ENCODE measurements at places on chromosomes 3 and 15. TPM values are rescaled to one million over a fixed set of nuclear protein-coding genes. Genes with fewer than 3 reads are reported as not detected.

Gene ADCY5
- 0.38 TPM for total RNA-seq

Gene TTC21A
- total RNA-seq, result 1.4 TPM

Gene GLT8D1
- total RNA-seq, result 34.4 TPM

Gene ARRDC4
- total RNA-seq, result 0.17 TPM

Gene ZBED2
- 0.36 TPM for total RNA-seq

Gene IGSF10
- 0.78 TPM for total RNA-seq

Gene CCDC51
- total RNA-seq, result 25.3 TPM

Gene LPP
- 6.3 TPM for total RNA-seq

Gene COMMD2
- total RNA-seq, result 33.2 TPM

Gene TLNRD1
- total RNA-seq, result 10.5 TPM

Gene TUBGCP4
- total RNA-seq, result 5.4 TPM

Gene TRANK1
- 3.1 TPM for total RNA-seq

Gene SUCLG2
- total RNA-seq, result 37.8 TPM

Gene GPR149
- not detected for total RNA-seq

Gene SLC51B
- 10.3 TPM for total RNA-seq

Gene ERC2
- not detected for total RNA-seq

Gene DUOXA2
- total RNA-seq, result not detected
